ELF-1 (cell line): ENCODE measurements at places on chromosomes 1 and 21.
A peak's percentile ranks its signal among the peaks of the same experiment; 100 is the strongest.

- DNase-seq = no peak
Observed at GRCh38 chr1:102640312-102640711, 468.0 kb downstream of the COL11A1 start.

- DNase-seq = no peak
Observed at GRCh38 chr1:59220356-59220755, 76.5 kb upstream of the FGGY start.

DNA sequence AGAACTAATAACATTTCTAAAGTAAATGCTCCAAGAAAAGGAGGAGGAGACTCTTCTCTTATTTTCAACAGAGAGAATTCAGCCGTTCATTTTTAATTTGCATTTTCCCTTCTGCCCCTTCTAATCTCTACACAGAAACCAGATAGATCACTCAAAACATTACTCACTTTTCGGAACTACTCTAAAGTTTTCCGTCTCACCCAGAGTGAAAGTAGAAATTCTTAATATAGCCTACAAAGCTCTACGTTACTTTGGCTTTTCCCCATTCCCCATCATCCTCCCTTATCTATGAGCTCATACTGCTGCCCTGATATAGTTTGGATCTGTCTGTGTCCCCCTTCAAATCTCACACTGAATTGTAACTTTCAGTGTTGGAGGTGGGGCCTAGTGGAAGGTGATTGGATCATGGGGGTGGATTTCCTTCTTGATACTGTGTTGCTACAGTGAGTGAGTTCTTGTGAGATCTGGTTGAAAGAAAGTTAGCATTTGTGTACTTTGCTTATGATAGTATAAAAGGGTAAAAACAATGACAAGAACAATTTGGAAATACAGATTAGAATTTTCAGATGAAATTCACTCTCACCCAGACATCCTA, 188.2 kb downstream of the AMY1C start:
- DNase-seq = no peak

DNA sequence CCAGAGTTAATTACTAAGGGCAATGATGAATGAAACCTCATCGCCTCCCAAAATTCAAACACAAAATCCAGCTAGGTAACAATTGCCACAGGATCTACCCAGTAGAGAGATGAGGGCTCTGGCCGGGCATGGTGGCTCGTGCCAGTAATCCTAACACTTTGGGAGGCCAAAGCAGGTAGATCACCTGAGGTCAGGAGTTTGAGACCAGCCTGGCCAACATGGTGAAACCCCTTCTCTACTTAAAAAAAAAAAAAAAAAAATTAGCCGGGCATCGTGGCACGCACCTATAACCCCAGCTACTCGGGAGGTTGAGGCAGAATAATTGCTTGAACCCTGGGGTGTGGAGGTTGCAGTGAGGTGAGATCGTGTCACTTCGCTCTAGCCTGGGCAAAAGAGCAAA, 15.8 kb downstream of the CD2 start:
- no peak for DNase-seq

DNA sequence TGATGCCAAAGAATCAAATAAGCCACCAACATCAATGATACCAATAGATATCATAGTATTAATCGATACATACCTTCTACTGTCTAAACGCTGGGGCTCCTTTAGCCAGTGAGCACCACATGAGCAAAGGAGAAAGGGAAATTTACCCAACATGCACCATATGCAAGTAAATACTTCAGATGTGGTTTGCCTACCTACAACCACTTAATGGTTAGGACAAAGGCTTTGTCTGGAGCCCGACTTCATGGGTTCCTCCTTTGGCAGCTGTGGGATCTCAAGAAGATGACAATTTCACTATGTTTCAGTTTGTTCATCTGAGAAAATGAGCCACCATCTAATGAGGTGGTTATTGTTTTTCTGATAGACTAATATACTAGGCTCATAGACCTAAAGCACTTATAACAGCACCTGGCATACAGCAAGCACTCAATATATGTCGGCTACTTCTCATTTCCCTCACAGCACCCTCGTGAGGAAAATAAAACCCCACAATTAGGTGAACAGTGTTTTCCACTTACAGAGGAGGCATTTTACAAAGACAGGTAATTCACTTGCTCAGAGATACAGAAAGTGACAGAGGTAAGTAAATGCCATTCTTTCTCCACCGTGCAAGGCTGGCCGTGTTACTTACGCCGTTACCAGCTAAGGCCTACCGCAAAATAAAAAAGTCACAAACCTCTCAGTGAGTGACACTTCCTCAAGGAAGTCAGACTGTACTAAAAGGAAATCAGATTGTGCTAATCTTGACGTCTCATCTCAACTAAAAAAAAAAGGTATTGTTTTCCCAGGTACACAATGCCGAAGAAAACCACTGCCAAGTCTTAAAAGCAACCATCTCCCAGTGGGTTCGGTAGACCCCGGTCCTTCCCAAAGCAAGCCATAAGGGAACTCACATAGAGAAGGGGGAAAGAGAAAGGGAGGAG, 1.6 kb downstream of the TTC13 start:
- DNase-seq = no peak

DNA sequence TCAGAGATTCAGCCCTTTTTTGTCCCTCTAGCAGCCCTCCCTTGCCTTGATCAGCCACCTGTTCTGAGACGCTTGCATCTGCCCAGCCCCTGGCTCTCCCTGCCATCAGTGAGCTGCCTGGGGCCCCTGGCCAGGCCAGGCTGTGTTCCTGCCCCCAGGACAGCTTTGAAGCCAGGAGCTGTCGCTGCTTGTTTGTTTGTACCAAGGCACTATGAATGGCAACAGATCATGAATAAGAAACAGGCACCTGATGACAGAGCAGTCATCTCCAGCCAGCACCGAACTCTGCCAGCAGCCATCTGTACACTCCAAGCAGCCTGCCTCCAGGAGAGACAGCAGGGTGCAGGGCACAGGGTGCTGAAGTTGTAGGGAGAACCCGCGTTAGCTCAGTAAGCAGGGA, 8.1 kb upstream of the VWA5B1 start:
- DNase-seq = peak; percentile 31

DNA sequence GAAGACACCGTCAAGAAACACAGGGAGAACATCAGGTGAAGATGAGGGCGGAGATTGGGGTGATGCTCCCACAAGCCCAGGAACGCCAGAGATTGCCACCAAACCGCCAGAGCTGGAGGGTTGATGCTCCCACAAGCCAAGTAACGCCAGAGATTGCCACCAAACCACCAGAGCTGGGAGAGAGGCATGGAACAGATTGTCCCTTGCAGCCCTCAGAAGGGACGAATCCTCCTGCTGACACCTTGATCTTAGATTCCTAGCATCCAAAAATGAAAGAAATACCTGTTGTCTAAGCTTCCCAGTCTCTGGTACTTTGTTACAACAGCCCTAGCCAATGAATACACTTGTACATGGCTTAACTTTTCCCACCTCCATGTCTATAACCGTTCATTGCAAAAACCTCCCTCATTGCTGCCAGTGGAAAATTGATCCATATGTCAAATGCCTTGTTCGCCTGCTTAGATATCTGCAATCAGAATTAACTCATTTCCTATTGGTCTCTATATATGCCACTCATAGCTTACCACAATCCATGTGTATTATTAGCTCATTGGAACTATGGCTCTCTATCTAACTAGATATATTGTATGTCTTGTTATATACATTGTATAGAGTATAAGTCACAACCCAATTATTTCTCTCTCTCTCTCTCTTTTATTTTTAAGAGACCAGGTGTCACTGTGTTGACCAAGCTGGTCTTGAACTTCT, 127.4 kb downstream of the ADSS2 start:
- DNase-seq = no peak

GRCh38 chr1:244970236-244970743, 105.9 kb upstream of the HNRNPU start:
- DNase-seq = peak; percentile 90

- DNase-seq = no peak
Observed at GRCh38 chr1:236417336-236417735, 23.2 kb downstream of the EDARADD start.

- DNase-seq = peak; percentile 71
Observed at GRCh38 chr1:58396150-58396549, 150.4 kb downstream of the OMA1 start.
